ENCODE measurements at places on chromosomes 1 and 21. TPM values are rescaled to one million over a fixed set of nuclear protein-coding genes. Genes with fewer than 3 reads are reported as not detected.

The FCGR3A gene
- 10.7 TPM for total RNA-seq

The RPTN gene
- not detected for total RNA-seq

The CACNA1E gene
- 0.88 TPM for total RNA-seq

The TNN gene
- total RNA-seq, result 3.8 TPM

The ASAP3 gene
- total RNA-seq, result 40.1 TPM

The VHLL gene
- not detected for total RNA-seq

The SCYL3 gene
- total RNA-seq, result 12.6 TPM

The TCP10L gene
- total RNA-seq, result 2.4 TPM

The RNU1-4 gene
- 7,909 TPM for total RNA-seq

The PGLYRP3 gene
- not detected for total RNA-seq

The CDCA8 gene
- total RNA-seq, result 5.4 TPM

The NBPF6 gene
- not detected for total RNA-seq

The ITGB2 gene
- total RNA-seq, result 39.2 TPM

The FNBP1L gene
- total RNA-seq, result 61.4 TPM

The SPRR4 gene
- not detected for total RNA-seq

Data from metanephros (tissue), 2 donors.